ENCODE measurements at places on chromosomes 6 and 20.

GRCh38 chr6:53203483-53203882, 54.8 kb upstream of the GCM1 start:
- no peak for DNase-seq

GRCh38 chr6:155648301-155648700, 192.7 kb upstream of the NOX3 start:
- DNase-seq: no peak

GRCh38 chr20:13140201-13140600, 80.9 kb upstream of the ISM1 start:
- no peak for DNase-seq

DNA sequence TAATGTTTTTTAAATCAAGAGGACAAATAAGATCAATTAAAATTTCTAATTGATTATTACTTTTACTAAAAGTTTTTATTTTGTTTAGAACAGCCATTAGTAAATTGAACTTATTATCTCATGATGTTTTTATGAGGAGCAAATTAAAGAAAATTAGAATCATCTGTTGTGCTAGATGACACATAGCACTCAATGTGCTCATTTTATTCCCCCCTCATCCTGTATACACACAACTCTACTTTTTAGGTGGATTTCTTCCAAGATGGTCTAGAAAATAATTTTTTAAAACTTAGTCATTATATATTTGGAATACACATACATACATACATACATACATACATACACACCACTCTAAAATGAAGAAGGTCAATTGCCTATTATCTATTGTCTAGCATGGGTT, 29.3 kb upstream of the TSPYL1 start:
- no peak for DNase-seq

- no peak for DNase-seq
These were observed 236.0 kb downstream of the ADGRG6 start for GRCh38 chr6:142537612-142538478.

DNA sequence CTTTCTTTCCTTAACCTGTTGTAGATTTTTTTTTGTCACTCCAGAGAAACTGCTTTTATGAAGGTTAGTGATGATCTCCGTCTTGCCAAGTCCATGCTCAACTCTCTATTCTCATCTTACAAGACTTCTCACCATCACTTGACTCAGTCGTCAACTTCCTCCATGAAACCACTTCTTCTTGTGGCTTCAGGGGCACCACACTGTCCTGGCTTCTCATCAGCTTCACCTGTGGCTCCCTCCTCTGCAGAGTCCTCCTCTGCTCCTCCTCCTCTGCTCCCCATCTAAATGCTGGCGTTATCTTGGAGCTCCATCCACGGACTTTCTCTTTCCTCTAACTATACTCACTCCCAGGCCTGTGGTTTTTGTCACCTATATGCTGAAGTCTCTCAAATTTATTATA, 187.5 kb downstream of the BACH2 start:
- no peak for DNase-seq

DNA sequence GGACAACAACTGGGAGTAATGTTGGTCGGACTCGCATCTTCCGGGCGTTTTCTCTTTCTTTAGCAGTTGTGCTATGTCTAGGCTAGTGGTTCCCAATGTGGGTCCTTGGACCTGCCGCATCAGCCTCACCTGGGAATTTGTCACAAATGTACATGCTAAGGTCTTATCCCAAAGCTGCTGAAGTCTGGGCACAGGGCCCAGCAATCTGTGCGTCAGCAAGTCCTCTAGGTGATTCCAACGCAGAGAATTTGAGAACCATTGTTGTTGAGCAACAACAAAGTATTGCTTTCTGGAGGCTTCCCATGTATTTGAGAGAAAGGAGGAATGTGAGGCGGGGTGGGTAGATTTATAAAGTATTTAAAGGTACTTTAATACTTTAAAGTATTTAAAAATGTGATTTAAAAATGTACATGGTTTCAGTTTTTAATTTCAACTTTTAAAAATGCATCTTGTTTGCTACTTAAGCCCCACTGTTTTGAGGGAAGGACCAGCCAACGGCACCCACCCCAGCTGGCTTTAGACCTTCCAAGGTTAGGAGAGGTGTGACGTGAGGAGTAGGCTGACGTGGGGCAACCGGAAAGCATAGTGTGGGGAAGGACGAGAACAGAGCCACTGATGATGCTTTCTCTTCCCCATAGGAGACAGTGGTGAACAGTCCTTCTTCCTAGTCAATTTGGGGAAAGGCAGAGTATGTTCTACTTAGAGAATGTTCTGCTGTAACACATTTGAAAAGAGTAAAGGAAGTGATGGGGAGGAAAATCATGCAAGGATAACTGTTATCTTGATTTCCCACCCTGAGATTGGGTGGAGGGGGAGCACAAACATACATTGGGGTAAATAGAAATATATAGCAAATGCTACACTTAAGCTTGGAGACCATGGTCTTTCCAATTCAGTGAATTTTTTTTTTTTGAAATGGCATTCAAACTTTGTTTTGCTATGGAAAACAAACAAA, 4.3 kb downstream of the UST start:
- DNase-seq: peak; percentile 41

DNA sequence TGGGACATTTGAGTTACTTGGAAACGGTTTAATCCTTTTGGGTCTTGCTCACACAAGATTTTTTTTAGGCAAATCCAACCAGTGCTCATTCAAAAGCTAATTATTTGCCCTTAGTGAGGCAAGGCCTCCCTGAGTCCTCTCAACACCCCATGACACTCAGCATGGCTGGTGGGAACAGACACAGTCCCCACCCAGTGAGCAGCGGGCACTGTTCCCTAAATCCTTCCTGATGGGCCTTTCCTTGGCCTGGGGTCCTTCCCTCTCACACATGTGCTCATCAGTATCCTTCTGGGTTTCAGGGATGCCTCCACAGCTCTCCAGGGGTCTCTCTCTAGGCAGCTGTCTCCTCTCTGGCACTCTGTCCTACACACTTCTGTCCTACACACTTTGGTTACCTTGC, 28.0 kb downstream of the PLAGL2 start:
- DNase-seq: no peak

GRCh38 chr6:112579601-112580000, 232.5 kb downstream of the RFPL4B start:
- peak; percentile 34 for DNase-seq

DNA sequence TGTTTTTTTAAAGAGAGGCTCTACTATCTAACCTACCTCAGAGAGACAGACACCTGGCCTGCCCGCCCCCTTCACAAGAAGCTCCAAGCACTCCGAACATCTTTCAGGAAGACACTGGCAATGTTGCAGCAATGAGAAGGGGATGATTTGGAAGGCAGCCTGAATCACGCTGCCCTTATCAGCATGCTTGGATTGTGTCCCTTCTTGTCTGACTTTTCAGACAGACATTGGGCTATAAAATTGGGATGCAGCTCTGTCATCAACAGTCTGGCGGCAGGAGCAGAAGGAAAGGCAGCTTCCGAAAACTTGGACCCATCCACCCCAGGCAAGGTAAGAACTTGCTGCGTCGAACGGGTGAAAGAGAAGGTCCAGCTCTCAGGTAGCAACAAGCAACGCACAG, 56.0 kb downstream of the CDK5RAP1 start:
- no peak for DNase-seq

DNA sequence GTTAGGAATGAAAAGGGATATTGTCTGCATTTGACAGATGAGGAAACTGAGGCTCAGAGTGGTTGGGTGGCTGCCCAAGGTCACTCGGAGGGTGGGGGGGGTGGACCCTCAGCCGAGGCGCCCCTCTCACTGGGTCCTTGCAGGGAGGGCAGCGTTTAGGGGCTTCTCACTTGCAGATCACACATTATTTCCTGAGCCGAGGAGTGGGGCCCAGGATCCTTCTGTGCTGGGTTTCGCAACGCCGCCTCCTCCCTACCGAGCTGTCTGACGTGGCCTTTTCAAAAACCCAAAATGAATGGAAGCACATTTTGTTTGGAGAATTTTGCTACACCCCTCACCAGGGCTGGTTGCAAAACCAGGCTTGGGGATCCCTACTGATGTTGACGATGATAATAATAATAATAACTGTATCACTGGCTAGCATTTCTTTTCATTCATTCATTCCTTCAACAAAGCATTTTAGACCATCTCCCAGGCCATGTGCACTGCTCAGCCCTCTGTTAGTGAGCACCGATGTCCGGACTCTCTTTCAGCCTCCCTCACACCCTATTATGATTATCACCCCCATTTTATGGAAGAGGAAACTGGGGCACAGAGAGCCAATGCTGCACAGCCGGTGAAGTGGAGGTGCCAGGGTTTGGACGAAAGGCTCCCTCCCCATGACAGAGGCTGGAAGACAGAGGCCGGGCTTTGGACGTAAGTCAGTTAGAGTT, 5.2 kb downstream of the DLGAP4 start:
- no peak for DNase-seq

- no peak for DNase-seq
These were observed 43.0 kb downstream of the BACH2 start for GRCh38 chr6:90253631-90254030.

DNA sequence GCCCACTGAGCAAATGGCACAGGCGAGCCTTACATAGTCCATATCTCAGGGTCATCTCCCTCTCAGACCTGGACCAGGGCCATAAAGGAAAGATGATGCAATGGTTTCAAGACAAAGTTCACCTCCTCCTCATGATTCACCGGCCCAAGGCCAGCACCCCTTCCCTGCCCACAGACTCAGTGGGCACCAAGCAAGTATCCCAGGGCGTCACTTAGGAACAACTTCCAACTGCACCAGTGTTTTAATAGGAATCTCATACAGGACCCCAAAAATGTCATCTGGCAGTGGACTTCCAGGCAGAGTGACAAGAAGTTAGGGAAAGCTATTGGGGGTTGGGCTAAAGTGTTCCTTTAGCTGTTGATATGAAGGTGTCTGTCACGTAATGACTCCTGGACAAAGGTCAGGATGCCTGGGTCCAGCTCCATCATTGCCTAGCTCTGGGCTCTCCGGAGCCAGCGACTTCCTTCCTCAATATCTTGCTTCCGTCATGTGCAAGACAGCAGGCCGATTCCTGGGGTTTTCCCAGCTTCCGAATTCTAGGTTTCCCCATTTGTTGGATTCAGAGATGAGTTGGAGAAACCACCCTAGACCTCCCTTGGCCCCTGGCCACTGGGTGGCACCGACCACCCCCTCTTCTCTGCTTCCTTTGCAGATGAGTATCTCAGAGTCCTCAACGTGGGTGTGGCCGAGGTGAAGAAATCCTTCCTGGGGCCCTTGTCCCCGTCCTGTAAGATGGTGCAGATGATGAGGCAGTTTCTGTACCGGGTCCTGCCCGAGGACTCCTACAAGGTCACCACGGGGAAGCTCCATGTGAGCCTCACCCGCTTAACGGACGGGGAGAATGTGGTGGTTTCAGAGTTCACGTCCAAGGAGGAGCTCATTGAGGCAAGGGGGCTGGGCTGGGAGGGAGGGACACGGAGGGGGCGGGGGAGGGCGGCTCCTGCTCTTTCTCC, 21.1 kb downstream of the PNPLA1 start:
- no peak for DNase-seq

DNA sequence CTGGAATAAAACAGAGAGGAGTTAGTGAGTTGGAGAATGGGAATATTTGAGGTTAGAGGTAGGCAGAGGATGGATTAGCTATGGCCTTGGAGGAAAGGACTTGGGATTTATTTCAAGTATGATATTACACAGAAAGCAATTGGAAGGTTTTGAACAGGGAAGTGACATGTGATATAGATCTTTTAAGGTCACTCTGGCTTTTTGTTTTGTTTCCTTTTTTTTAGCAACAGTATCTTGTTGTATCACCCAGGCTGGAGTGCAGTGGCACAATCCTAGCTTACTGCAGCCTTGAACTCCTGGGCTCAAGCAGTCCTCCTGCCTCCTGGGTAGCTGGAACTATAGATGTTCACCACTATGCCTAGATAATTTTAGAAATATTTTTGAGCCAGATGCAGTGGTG, 190.3 kb downstream of the UTRN start:
- DNase-seq: no peak

GRCh38 chr6:159788753-159789376, 537 bp downstream of the TCP1 start:
- peak; percentile 24 for DNase-seq

DNA sequence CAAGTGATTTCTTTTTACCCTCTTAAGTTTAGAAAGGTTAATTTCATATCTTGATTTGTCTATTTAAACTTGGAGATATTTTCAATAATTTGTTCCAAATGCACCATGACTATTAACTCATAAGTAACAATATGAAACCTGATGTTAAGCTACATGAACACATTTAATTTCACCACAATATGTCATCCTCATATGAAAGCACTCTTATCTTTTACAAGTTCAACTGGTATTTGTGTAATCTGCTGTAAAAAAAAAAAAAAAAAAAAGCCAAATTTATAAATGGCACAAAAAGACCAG, 110.4 kb downstream of the HFE start:
- DNase-seq: no peak

- no peak for DNase-seq
These were observed 1.3 kb upstream of the KCNQ2 start for GRCh38 chr20:63473555-63474449.

GRCh38 chr20:61267241-61267640, 15.2 kb downstream of the CDH4 start:
- no peak for DNase-seq

DNA sequence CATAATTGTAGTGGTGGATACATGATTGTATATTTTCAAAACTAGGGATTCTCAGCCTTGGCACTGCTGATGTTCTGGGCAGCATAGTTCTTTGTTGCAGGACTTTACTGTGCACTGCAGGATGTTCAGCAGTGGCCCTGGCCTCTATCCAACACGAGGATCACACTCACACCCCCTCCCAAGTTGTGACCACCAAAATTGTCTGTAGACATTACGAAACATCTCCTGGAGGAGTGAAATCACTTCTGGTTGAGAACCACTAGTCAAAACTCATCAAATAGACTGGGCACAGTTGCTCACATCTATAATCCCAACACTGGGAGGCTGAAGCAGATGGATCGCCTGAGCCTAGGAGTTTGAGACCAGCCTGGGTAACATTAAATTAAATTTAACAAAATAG, 123.1 kb upstream of the CDYL start:
- no peak for DNase-seq

GRCh38 chr6:53240761-53241160, 92.1 kb upstream of the GCM1 start:
- no peak for DNase-seq

GRCh38 chr6:13986700-13987399, 62.1 kb downstream of the RNF182 start:
- DNase-seq: no peak

DNA sequence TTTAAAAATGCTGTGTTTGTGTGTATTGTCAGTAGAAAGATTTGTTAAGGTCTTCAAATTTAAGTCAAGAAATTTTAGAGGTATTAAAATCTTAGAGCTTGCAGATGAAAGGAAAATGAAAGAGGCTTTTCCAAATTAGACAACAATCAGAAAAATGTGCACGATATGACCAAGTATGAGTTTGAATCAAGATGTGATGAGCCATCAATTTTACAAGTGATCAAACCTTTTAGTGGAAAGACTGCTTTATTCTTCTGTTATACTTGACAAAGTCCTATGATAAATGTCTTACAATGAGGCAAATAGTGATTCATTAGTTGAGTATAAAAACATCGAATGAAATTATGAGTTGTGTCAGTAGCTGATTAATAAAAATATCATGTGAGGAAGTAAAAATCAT, 19.6 kb upstream of the CST1 start:
- no peak for DNase-seq

GRCh38 chr6:3956054-3956453, 106.9 kb downstream of the FAM50B start:
- no peak for DNase-seq

- DNase-seq: no peak
These were observed 113.7 kb downstream of the UBE3D start for GRCh38 chr6:82951935-82952334.
